T-helper 1 cell treated with Interleukin-12 subunit alpha and Interleukin-12 subunit beta and Interleukin-4 antibody, amounts not matched to agents 30 ng/mL and 1 ng/mL, for 36 hours (primary cell): ENCODE measurements at places on chromosomes 4 and X. TPM values are rescaled to one million over a fixed set of nuclear protein-coding genes. Genes with fewer than 3 reads are reported as not detected.

Gene BGN
- not detected in 2 replicates for total RNA-seq

Gene FDCSP
- total RNA-seq, result not detected in 2 replicates

Gene DYNLT3
- total RNA-seq, result 12.1 and 16.2 TPM in 2 replicates

Gene GRIA3
- not detected in 2 replicates for total RNA-seq

Gene ARX
- total RNA-seq, result not detected in 2 replicates

Gene NPY5R
- not detected in 2 replicates for total RNA-seq

Gene GATA1
- total RNA-seq, result not detected in 2 replicates

Gene IQCM
- total RNA-seq, result not detected in 2 replicates

Gene CSAG3
- 7.4 and 9.8 TPM in 2 replicates for total RNA-seq

Gene EFNB1
- 3.7 and 4.2 TPM in 2 replicates for total RNA-seq

Gene CT45A10
- not detected in 2 replicates for total RNA-seq

Gene NMU
- not detected in 2 replicates for total RNA-seq

Gene CXCL11
- total RNA-seq, result 0.12 and 0.46 TPM in 2 replicates

Gene SPOCK3
- not detected in 2 replicates for total RNA-seq

Gene WWC2
- total RNA-seq, result 0.27 and 0.32 TPM in 2 replicates

Gene USP51
- 0.98 and 1.2 TPM in 2 replicates for total RNA-seq

Gene RBM47
- total RNA-seq, result 3.8 and 4.7 TPM in 2 replicates

Gene CTAG1B
- total RNA-seq, result not detected in 2 replicates

Gene GPR82
- 0.12 and 0.29 TPM in 2 replicates for total RNA-seq

Gene OCIAD2
- total RNA-seq, result 102 and 116 TPM in 2 replicates

Gene PCYT1B
- 0.10 and 0.20 TPM in 2 replicates for total RNA-seq

Gene MSX1
- not detected in 2 replicates for total RNA-seq

Gene SSX2B
- not detected in 2 replicates for total RNA-seq

Gene GUCY1B1
- 0.07 and 0.15 TPM in 2 replicates for total RNA-seq

Gene TMPRSS11D
- total RNA-seq, result not detected in 2 replicates

Gene MXRA5
- not detected in 2 replicates for total RNA-seq
